ENCODE measurements at places on chromosomes 11 and 22.

GRCh38 chr22:50086526-50086925, 1.3 kb upstream of the MLC1 start:
- DNase-seq, result no peak

DNA sequence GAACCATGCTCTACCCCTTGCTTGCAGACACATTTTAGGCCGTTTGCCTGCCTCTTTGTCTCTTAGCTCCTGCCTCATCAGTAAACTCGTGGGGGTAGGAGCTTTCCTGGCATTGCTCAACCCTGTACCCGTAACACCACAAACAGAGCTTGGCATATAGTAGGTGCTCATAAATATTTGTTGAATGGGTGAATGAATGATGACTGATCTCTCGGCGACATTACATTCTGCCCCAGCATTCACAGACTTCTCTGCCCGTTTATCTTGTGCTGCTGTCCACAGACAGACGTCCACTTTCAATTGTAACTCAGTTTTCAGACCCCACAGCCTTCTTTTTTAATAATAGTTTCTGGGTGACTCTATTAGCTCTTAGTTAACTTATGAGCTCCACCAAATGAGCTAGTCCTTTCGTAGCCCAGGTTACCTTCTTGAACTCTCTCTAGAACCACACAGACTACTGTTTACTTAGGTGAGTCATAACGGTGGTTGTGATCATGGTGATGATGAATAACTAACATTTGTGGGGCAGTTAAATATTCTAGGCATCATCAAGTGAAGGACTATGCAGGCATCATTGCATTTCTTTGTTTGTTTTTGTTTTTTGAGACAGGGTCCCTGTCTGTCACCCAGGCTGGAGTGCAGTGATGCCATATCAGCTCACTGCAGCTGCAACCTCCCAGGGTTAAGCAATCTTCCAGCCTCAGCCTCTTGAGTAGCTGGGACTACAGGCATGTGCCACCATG, 188.4 kb downstream of the ADAMTS15 start:
- no peak for DNase-seq

GRCh38 chr11:12089473-12089872, 20.9 kb upstream of the MICAL2 start:
- no peak for DNase-seq

GRCh38 chr11:25980091-25980490, 351.8 kb upstream of the ANO3 start:
- DNase-seq, result no peak

DNA sequence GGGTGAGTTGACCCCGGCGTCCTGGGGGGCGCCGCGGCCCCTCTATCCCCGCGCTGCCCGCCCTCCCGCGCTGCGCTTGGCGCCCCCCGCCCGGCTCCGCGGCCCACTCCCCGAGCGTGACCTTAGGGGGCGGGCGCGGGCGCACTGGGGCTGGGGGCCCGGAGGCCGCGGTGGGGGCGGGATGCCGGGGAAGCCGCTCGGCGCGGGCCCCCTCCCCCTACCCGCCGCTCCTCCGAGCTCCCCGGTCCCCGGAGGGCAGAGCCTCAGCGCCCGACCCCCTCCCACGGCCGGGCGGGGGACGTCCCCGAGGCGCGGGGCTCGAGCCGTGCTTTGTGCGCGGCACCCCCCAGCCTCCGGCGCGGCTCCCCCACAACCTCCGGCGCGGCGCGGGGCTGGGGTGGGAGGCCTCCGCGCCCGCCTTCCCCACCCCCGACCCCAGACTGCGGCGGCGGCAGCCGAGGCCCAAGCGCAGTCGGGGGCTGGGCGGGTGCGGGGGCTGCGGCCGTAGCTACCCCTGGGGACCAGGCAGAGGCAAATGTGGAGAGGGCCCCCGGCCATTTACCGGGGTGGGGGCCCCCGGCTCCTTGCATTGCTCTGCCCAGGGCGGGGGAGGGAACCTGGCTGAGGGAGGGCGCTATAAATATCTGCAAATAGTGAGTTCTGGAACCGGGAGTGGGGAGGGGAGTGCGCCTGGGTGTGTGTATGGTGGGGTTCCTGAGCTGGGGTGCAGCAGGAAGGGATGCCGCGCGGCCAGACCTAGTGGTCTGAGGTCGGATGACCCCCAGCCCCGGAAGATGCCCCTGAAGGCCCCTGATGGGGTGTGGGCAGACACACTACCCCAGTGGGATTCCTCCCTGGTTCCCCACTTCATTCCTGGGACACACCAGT, 988 bp downstream of the MGAT3 start:
- DNase-seq, result no peak

DNA sequence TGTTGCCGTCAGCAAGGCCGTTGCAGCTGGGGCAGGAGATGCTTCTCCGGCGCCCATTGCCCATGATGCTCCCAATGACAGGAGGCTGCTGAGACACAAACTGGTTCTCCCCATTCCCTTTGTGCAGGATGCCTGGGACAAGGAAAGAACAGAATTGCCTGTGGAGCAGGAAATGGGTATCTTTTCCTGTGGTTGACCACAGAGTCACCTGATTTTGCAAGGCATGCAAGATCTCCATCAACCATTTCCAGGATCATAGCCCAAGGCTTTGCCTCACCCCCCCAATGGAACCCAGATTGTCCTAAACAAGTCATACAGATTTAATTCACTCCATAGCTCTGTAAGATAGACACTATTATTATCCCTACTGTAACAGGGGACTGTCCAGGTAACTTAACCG, 148.1 kb upstream of the NARS2 start:
- DNase-seq, result no peak

DNA sequence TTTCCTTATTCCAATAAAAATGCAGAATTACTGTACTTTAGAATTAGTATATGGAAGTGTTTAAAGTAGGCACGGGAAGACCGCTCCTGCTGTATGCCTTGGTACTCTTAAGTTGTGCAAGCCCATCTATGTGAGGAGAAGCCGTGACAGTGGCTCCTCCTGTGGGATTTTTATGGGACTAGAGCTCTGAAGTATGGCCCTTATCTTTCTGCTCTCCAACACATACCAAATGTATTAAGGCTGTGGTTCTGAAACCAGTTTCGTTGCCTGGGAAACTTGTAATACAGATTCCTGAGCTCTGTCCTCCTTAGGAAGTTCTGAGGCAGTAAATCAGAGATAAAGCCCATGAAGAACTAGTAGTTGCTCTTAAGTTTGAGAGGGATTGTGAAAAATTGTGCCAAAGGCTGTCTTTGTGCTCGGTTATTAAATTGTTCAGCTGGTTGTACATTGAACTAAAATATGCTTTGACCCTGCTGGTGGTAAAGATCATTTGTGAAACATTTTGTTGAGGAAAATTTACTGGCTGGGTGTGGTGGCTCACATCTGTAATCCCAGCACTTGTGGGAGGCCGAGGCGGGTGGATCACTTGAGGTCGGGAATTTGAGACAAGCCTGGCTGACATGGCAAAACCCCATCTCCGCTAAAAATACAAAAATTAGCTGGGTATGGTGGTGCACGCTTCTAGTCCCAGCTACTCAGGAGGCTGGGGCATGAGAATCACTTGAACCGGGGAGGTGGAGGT, 29.3 kb downstream of the RTN3 start:
- no peak for DNase-seq

GRCh38 chr11:1943977-1944376, 3.2 kb upstream of the MRPL23 start:
- DNase-seq, result no peak

GRCh38 chr11:60594998-60595642, 79.9 kb downstream of the MS4A13 start:
- DNase-seq, result no peak

GRCh38 chr22:17271711-17272451, 52.6 kb upstream of the ADA2 start:
- no peak for DNase-seq

DNA sequence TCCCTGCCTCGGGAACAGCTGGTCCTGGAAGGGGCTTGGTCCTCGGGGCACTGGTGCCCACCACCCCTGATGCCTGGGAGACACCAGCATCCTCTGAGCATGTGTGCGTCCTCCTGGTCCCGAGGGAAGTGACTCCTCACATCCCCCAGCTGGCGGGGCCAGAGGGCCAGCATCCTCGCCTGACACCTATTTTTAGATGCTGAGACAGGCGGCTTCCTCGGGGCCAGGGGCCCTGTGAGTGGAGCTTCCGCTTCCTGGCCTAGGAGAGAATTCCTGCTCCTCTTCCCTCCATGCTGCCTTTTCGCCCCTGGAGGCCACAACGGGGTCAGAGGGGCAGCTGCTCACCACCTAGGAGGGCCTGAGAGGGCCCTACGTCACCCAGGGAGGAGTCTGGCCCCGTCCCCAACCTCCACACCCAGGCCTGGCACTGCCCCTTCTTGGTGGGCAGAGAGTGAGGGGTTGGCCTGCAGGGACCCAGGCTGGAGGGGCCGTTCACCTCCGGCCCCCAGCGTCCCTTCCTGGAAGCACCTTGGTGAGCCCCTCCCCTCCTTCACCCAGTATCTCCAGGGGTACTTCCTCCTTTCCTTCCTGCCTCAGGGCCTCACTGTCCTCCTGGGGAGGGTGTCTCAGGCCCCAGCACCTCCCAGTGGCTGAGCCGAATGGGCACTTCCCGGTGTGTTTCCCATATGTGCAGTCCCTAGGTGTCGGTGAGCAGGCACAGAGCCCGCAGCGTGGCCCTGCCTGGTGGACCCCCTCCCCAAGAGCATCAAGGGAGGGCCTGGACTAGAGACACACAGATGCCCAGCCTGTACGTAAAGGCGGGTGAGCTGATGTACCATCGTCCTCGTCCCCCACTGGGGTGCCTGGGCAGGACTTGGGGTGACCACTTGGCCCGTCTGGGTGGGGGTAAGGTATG, 6.1 kb downstream of the CD81 start:
- DNase-seq, result no peak

GRCh38 chr22:27405672-27406388, 395.7 kb downstream of the MN1 start:
- DNase-seq, result peak; percentile 1

DNA sequence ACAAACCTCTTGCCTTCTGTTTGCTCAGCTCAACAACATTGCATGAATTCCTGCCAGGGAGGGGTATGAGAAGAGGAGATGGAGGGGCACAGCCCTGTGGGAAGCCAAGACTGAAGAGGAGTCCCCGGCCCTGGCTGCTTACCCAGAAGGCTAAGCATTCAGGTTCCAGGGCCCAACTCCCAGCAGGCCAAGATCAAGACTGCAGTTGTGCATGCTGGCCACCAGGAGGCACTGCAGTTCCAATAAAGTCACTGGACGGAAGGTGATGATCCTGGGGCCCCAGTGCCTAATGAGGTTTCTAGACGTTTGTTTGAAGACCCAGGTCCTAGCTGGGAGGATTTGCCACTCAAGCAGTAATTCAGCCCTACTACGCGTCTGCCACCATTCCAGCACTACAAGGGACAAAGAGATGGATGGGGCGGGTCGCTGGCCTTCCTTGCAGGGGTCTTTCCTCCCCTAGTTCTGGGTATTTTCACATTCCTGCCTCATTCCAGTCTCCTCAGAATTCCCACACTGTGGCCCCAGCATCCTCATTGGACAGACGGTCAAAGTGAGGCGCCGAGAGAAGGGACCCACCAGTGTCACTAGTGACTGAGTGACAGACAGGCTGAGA, 23.6 kb downstream of the ALX4 start:
- peak; percentile 69 for DNase-seq

DNA sequence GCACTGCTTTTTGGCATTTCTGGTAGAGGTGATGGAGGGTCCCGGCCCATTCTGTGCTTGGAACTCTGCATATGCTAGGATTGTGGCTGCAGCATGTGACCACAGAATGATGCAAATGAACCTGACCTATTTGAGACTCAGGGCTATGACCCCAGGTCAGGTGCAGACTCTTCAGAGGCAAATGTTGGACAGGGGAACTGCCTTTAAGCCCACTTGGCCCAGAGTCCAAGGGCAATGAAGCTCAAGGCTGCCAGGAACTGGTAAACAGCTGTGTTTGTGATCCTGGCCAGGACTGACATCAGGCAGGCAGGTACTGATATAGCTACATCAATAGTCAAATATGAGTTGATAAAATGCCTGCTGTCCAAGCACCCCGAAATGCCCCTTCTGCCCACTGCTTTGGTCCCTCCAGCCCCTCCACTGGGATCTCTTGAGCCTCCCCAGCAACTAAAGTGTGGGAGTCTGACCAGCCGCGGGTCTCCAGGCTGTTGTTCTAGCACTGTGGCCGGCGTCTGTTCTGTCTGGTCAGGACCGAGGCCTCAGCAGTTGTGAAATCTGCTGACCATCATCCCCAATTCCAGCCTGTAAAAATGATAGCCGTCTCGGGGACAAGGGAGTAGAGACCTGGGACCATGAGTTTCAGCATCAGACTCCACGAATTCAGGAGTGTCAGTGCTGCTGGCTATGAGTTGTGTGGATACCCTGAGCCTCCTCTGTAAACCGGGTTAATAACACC, 82.4 kb upstream of the EIF3D start:
- no peak for DNase-seq

DNA sequence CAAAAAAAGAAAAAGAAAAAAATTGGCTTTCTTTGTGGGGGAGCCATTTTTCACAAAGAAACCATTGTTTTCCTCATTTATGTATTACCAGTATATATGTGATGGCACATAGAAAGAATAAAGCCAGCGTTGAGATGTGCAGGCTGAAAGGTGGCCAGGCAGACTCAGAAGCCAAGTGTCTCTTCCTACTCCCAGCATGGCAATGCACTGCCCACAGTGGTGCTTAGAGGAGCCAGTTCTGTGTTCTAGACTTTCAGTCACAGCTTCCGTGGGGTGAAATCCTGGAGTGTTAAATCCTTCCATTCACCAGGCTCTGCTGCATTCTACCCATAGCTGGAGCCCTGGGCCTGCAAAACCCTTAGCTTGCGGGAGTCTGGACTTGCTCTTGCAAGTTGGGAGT, 18.9 kb downstream of the SNAP29 start:
- DNase-seq, result no peak

- DNase-seq, result no peak
Measured at GRCh38 chr11:80856066-80856465, 1415.2 kb upstream of the TENM4 start.

DNA sequence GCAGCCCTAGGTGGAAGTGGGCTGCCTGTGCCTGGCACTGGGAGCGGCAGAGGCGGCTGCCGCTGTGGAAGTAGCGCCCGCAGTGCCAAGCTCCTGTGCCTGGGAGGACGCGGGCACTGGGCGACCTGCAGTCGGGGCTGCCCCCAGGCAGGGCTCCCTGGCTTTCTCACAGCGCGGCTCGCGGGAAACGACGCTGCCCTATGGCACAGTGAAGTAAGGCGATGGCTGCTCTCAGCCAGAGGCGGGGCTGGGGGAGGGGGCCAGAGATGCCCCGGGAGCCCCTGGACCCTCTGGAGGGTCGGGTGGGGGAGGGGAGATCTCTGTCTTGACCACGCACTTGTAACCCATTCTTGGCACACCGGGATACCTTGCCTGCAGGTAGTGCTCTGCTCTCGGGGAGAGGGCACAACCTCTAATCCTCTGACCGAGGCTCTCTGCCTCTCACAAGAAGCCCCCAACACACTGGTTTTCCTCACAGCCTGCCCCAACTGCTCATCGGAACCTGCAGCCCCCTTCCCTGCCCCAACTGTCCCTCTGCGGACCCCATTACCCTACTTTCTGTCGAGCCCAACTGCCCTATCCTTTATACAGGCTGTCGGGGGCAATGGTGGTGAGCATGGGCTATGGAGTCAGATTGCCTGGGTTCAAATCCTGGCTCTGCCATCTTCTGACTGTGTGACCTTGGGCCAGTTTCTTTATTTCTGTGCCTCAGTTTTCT, 32.2 kb upstream of the TRIM29 start:
- DNase-seq, result no peak

GRCh38 chr22:19723983-19724827, 866 bp downstream of the GP1BB start:
- peak; percentile 71 for DNase-seq

- DNase-seq, result no peak
Measured at GRCh38 chr22:41847300-41847699, 14.4 kb downstream of the SREBF2 start.

GRCh38 chr11:36306888-36307287, 10.8 kb downstream of the PRR5L start:
- DNase-seq, result peak; percentile 36

GRCh38 chr11:80593648-80594374, 1153.0 kb upstream of the TENM4 start:
- DNase-seq, result no peak
